ENCODE measurements at places on chromosomes 6 and 20. TPM values are rescaled to one million over a fixed set of nuclear protein-coding genes. Genes with fewer than 3 reads are reported as not detected.

DNA sequence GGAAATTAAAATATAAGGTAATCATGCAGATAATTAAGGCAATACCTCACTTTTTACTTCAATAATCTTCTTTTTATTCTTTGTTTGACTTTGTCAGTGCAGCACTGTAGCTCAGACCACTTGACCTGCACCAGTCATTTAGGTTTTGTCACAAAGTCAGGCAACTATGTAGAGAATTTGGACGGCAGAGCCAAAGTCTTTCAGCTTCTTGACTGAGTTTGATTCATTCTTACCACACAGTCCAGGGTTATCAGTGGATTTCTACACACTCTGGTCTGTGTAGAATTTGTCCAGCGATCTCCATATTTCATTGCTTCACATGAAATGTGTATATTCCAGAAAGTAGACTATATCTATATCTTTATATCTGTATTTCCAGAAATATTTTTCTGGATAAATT, 107.3 kb downstream of the TFAP2B start:
- H3K27me3 ChIP-seq, result no peaks in the 10 kb centered on the region
- no peak overlapping the region for H3K27ac ChIP-seq
- no peaks in the 10 kb centered on the region for H3K36me3 ChIP-seq
- no peak for DNase-seq

DNA sequence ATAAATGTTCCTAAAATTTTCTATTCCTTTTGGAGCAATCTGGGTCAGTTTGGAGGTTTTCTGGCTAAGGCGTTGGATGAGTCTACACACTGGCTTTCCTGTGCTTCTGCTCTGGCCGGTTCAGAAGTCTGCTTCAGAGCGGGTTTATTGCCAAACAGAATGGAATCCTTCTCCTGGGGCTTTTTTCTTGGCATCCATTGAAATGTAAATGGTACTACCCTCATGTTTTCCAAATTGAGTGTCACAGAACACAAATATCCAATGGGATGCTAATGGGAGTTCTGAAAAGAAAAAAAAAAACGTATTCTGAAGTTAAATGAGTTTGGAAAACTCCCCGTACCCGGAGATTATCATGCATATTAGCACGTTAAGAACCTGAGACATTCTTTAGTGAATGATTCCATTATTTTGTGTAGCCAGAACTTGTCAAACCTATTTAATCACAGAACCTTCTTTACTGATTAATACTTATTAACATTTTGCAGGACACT, 930.3 kb downstream of the QKI start:
- no peak for DNase-seq
- no peak overlapping the region for H3K4me3 ChIP-seq
- no peaks in the 10 kb centered on the region for H3K36me3 ChIP-seq
- no peak overlapping the region for H3K27ac ChIP-seq
- H3K4me1 ChIP-seq, result no peaks in the 10 kb centered on the region
- no peaks in the 10 kb centered on the region for H3K27me3 ChIP-seq

DNA sequence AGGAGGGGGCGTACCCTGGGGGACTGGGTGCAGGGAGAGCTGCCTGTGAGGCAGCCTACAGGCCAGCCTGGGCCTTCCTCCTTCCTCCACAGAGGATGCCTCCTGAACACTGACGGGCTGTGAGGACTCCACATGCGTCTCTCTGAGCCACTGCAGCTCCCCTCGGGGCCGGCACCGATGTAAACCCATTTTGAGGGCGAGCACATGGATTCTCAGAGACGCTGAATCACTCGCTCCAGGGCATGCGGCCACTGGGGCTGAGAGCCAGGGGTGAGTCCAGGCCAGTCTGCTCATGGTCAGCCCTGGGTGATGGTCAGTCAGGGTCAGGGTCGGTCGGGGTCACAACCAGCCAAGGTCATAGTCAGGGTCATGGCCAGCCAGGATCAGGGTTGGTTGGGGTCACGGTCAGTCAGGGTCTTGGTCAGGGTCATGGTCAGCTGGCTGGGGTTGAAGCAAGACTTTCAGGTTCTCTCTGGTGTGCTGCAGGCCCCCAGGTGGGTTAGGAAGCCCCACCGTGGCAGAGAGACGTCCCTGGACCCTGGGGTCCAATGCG, 14.7 kb upstream of the RBBP8NL start:
- H3K27me3 ChIP-seq, result no peaks in the 10 kb centered on the region
- H3K36me3 ChIP-seq, result no peaks in the 10 kb centered on the region
- no peak for DNase-seq
- no peak overlapping the region for H3K4me3 ChIP-seq
- no peak overlapping the region for H3K27ac ChIP-seq
- H3K4me1 ChIP-seq, result no peaks in the 10 kb centered on the region

GRCh38 chr20:14142964-14143627, 147.8 kb downstream of the MACROD2 start:
- no peak overlapping the region for H3K4me3 ChIP-seq
- no peaks in the 10 kb centered on the region for H3K36me3 ChIP-seq
- DNase-seq, result peak; percentile 17
- H3K4me1 ChIP-seq, result no peaks in the 10 kb centered on the region
- no peak overlapping the region for H3K27ac ChIP-seq
- no peaks in the 10 kb centered on the region for H3K27me3 ChIP-seq

The CLPSL1 gene
- polyA plus RNA-seq, result not detected

GRCh38 chr20:31713312-31714273, 9.1 kb downstream of the BCL2L1 start:
- peaks cover 58% of the 10 kb centered on the region for H3K36me3 ChIP-seq
- no peaks in the 10 kb centered on the region for H3K27me3 ChIP-seq
- DNase-seq, result no peak
- peak overlapping the region; percentile 17 for H3K4me3 ChIP-seq

DNA sequence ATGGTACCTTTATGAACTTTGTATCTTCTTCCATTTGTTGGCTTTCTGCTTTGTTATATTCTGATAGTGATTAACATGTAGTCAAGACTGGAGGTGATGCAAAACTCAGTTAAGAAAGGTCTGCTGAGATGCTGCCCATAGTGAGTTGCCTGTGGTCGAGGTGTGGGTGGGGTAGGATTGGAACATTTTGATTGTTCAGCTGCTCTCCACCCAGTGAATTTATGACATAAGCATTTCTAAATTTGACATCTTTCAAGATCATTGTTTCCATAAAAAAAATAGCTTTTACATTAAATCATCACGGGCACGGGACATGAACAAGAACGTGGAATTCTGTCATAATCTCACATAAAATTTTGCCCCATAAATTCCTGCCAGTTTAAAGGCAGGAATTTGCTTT, 146.6 kb upstream of the POU3F2 start:
- no peak for DNase-seq
- no peak overlapping the region for H3K27ac ChIP-seq
- no peaks in the 10 kb centered on the region for H3K36me3 ChIP-seq

DNA sequence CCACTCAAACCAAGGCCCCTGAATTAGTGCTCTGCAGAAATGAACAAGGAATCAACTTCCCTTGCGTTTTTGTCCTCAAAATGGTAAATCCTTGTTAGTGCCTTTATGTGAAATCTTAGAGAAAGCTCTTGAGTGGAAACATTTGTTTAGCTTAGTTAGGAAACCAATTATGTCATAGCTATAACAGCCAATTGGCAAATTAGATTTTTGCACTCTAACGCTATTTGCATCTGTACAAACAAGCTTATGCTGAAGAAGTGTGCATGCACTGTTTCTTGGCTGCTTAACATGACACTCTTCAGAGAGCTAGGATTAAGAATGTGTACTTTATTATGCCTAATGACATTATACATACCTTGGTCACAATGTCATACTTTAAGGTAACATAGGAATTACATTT, 622.6 kb upstream of the SLC35B3 start:
- H3K4me1 ChIP-seq, result no peaks in the 10 kb centered on the region
- H3K27ac ChIP-seq, result no peak overlapping the region
- H3K27me3 ChIP-seq, result no peaks in the 10 kb centered on the region
- H3K4me3 ChIP-seq, result no peak overlapping the region
- DNase-seq, result no peak
- H3K36me3 ChIP-seq, result no peaks in the 10 kb centered on the region

DNA sequence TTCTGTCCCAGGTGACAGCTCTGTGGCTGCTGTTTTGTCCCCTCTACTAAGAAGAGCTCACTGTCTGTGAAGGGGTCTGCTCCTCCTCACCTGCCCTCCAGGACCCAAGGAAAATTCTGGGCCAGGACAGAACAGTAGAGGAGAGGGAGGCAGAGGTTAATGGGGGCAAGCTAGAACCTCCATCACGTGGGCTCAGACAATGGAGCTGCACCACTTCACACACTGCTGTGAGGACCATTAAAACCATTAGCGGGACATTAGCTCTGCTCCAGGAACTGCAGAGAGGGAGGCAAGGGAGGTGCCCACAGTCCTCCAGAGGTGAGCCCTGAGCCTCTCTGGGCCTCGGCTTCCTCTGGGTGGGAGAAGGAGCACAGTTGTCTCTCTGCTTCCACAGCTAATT, 78.4 kb downstream of the NOL4L start:
- no peaks in the 10 kb centered on the region for H3K27me3 ChIP-seq
- no peak overlapping the region for H3K4me3 ChIP-seq
- DNase-seq, result no peak

DNA sequence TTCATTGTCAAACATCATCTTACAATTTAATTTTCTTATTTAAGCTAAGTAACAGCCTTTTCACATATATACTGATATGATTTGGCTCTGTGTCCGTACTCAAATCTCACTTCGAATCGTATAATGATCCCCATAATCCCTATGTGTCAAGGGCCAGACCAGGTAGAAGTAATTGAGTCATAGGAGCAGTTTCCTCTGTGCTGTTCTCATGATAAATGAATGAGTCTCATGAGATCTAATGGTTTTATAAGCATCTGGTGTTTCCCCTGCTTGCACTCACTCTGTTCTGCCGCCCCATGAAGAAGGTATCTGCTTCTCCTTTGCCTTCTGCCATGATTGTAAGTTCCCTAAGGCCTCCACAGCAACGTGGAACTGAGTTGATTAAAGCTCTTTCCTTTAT, 25.1 kb upstream of the CMTR1 start:
- no peak overlapping the region for H3K27ac ChIP-seq
- no peaks in the 10 kb centered on the region for H3K27me3 ChIP-seq
- no peak for DNase-seq
- no peaks in the 10 kb centered on the region for H3K4me1 ChIP-seq

DNA sequence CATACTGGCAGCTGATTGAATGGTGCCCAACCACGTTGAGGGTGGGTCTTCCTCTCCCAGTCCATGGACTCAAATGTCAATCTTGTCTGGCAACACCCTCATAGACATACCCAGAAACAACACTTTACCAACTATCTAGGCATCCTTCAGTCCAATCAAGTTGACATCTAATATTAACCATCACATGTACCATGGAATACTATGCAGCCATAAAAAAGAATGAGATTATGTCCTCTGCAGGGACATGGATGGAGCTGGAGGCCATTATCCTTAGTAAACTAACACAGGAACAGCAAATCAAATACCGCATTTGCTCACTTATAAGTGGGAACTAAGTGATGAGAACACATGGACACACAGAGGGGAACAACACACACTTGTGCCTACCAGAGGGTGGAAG, 206.9 kb upstream of the RNF217 start:
- no peaks in the 10 kb centered on the region for H3K27me3 ChIP-seq
- no peaks in the 10 kb centered on the region for H3K4me1 ChIP-seq
- no peak overlapping the region for H3K4me3 ChIP-seq
- H3K27ac ChIP-seq, result no peak overlapping the region
- DNase-seq, result no peak

DNA sequence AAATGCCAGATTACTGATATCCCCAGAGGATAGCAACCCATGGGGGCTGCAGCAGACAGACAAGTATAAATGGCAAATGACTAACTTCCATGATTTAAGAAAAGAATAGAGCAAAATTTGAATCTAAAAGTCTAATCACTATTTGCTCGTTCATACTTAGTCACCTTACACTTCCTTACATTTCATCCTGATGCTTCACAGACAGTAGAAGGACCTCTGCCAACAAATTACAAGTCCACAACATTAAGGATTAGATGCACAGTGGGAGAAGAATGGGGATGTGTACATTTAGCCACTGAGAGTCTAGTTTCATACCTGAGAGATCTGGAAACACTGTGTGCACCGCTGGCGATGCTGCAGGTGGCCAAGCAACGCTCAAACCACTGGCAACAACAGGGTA, 72.4 kb downstream of the FYN start:
- no peak overlapping the region for H3K27ac ChIP-seq
- H3K4me3 ChIP-seq, result no peak overlapping the region
- no peak for DNase-seq
- H3K27me3 ChIP-seq, result no peaks in the 10 kb centered on the region
- H3K4me1 ChIP-seq, result peaks cover 4% of the 10 kb centered on the region

DNA sequence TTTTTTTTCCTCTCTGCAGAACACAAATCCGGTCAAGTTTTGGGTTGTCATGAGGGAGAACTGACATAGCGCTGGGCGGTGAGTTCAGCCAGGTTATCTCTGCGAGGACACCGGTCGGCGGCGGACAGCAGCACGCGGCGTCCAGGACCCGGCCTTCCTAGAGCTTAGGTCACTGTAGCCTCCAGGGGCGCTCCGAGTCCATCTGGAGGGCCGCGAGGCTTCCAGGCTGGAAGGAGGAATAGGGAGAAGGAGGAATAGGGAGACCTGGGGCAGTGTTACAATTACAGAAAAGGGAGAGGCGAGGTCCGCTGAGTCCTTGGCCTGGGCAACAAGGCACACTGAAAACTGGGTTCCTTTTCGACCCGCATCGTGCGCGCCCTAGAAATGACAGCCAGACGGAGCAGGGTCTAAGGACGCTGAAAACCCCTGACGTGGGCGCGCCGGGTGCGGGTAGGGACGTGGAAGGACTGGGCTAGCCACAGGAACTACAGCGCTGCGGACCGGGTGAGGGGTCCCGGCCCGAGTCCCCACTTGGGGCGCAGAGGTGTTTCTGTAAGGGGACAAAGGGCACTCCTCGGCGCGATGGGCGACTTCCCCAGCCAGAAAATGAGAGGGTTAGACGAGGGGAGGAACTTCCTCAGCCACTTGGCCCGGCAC, 536 bp upstream of the FNDC1 start:
- no peaks in the 10 kb centered on the region for H3K36me3 ChIP-seq
- peaks cover 63% of the 10 kb centered on the region for H3K27me3 ChIP-seq

The ERVFRD-1 gene
- not detected for polyA plus RNA-seq

DNA sequence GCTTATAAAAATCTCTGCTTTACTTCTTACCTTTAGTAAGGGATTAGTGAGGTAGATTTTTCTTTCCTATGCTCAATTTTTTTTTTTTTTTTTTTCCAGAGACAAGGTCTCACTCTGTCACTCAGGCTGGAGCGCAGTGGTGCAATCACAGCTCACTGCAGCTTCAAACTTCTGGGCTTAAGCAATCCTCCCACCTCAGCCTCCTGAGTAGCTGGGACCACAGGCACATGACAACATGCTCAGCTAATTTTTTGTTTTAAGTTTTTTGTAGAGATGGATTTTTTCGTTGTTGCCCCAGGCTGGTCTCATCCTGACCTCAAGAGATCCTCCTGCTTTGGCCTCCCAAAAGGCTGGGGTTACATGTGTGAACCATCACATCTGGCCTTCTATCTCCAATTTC, 58.9 kb upstream of the RREB1 start:
- DNase-seq, result no peak
- no peak overlapping the region for H3K27ac ChIP-seq
- 0 out of 2 replicates have a peak, but pooled peaks cover 6% of the 10 kb centered on the region for H3K4me1 ChIP-seq
- H3K27me3 ChIP-seq, result no peaks in the 10 kb centered on the region
- H3K4me3 ChIP-seq, result no peak overlapping the region
- no peaks in the 10 kb centered on the region for H3K36me3 ChIP-seq

- H3K4me3 ChIP-seq, result no peak overlapping the region
- no peak overlapping the region for H3K27ac ChIP-seq
- H3K4me1 ChIP-seq, result no peaks in the 10 kb centered on the region
- no peak for DNase-seq
Measured at GRCh38 chr20:25398376-25399036, 7.9 kb upstream of the ABHD12 start.

The CALHM4 gene
- not detected for polyA plus RNA-seq

Data from SK-N-SH (cell line).